NCI-H748 treated with DMSO at 0.1 percent for 48 hours (cell line): ENCODE measurements at places on chromosomes 1 and 21.

DNA sequence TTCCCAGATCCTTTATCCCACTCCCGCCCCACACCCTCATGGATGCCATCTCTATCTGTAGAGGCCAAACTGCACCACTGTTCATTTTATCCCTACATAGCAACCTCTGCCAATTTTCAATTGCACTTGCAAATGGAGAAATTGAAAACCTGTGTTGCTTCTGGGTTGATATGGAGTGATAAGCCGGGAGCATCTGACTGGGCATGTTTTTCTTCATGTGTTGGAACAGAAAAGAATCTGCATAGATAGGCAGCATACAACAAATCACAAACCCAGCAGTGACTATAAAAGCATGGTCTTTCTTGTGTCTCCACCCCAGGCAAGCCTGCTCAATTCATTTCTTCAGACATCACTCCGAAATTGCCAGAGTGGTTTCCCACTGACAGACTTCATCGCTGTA, 608.8 kb upstream of the CAMK1G start:
- no peak for DNase-seq

DNA sequence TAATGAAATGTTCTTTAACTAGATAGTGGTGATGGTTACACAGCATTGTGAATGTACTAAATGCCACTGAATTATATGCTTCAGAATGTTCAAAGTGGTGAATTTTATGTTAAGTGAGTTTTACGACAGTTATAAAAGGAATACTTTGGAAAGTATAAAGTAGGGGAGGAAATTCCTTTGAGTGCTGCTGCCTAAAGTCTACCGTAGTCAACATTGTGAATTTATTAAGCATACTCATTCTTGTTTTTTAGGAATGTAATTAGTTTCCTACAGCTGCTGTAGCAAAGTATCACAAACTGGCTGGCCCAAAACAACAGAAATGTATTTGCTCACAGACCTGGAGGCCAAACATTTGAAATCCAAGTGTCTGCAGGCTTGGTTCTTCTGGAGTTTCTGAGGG, 73.0 kb downstream of the SWT1 start:
- DNase-seq: no peak

DNA sequence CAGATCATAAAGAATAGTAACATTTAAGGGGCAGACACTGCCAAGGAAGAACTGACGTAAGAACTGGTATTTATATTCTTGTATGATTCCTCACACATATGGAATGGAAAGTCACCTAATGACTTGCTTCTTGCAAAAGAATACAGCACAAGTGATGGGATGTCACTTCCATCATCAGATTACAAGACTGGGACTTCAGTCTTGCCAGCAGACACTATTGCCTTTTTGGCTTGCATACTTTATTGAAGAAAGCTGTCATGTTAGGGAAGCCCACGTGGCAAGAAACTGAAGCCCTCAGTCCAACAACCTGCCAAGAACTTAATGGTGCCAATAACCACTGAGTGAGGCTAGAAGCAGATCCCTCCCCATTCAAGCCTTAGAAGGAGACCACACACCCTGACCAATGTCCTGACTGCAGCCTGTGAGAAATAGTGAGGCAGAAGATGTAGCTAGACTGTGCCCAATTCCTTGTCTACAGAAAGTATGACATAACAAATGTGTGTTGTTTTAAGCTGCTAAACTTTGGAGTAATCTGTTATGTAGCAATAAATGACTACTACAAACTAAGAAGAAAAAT, 12.0 kb downstream of the EGLN1 start:
- DNase-seq: no peak

- DNase-seq: no peak
These were observed 163.6 kb downstream of the ST6GALNAC3 start for GRCh38 chr1:76238094-76238628.

- DNase-seq: no peak
These were observed 41.1 kb upstream of the IL19 start for GRCh38 chr1:206729507-206729906.

DNA sequence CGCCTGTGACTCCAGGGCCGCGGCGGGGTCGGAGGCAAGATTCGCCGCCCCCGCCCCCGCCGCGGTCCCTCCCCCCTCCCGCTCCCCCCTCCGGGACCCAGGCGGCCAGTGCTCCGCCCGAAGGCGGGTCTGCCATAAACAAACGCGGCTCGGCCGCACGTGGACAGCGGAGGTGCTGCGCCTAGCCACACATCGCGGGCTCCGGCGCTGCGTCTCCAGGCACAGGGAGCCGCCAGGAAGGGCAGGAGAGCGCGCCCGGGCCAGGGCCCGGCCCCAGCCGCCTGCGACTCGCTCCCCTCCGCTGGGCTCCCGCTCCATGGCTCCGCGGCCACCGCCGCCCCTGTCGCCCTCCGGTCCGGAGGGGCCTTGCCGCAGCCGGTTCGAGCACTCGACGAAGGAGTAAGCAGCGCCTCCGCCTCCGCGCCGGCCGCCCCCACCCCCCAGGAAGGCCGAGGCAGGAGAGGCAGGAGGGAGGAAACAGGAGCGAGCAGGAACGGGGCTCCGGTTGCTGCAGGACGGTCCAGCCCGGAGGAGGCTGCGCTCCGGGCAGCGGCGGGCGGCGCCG, at the start of gene SIM2:
Gene SIM2 (plus strand): TSS at position 135 of the 565 bp plus-strand sequence. CDS start 632 bp downstream, outside the sequence.
- peak; percentile 6 for DNase-seq

DNA sequence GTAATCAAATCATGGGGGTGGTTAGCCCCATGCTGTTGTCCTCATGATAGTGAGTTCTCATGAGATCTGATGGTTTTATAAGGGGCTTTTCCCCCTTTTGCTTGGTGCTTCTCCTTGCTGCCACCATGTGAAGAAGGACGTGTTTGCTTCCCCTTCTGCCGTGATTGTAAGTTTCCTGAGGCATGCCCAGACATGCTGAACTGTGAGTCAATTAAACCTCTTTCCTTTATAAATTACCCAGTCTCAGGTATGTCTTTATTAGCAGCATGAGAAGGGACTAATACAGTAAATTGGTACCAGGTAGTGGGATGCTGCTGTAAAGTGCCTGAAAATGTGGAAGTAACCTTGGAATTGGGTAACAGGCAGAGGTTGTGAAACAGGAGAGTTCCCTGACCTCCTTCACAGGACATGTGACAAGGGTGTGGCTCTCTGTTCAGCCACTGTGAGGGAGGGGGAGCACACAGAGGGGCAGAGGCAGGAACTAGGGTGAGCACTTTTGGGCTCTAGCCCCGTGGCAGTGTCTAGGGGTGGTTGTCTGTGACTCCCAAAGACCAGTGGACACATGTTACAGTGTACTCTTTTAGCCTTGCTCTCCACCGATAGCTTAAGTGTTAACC, 105.3 kb downstream of the BACH1 start:
- DNase-seq: no peak

- DNase-seq: no peak
These were observed 148.6 kb downstream of the NPHP4 start for GRCh38 chr1:5843521-5844096.

- no peak for DNase-seq
These were observed 599 bp downstream of the MRPL24 start for GRCh38 chr1:156740237-156740740.

- no peak for DNase-seq
These were observed 27.2 kb downstream of the RNF11 start for GRCh38 chr1:51263147-51263877.

DNA sequence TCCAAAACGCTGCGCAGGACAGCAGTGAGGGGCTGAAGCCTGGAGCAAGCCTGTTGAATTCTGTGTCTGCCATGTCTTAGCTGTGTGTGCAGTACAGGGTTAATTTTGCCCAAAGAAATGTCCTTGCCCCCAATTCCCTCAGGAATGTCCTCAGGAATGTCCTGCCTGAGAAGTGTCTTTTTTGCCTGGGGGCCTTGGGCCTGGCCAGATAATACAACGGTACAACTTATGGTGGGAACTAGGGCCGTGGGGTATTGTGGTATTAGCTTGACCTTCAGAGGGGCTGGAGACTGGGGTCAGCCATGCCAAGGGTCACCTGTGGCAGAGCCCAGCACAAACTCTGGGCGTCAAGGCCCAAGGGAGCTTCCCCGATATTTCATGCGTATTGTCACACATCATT, 107.7 kb downstream of the AJAP1 start:
- no peak for DNase-seq

- DNase-seq: no peak
These were observed 53.3 kb upstream of the EPS8L3 start for GRCh38 chr1:109816975-109817535.

GRCh38 chr21:44802396-44803153, 955 bp upstream of the UBE2G2 start:
- no peak for DNase-seq
